ENCODE measurements at places on chromosomes 11 and 22. TPM values are rescaled to one million over a fixed set of nuclear protein-coding genes. Genes with fewer than 3 reads are reported as not detected.

DNA sequence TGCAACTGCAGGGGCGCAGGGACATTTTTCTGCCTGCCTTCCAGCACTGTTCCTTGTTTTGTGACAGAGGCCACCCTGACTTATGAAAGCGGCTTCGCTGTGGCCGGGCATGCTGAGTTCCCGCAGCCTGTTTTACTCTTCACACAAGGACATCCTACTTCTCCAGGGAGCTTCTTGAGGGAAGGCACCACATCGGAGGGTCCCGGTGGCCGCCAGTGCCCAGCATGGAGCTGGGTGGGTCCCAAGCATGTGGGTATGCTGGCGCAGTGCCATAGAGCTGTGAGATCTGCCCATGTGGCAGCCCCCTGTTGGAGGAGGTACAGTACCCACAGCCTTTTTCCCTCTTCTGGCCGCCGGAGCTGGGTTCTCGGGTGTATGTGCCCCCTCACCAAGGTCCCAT is 136.1 kb downstream of the GRIK4 start:
- peak; percentile 75 for DNase-seq

Gene B3GAT3
- 26.6 TPM for total RNA-seq

DNA sequence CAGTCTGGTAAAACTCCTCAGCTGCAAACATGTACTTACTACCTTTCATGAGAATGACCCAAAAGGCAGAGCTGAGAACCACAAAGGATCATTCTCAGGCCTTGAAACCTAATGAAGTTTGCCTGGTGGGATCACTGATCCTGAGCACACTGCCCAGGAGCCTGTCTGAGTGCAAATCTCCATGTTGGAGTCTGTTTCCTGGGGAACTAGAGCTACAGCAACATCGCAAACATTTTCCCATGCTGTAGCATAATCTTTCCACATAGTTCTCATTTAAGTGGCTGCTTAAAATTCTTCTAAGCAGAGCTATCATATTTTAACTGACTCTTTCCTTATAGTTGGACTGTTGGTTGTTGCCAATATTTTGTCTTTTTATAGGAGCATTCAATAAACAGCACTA is 58.5 kb downstream of the GUCY1A2 start:
- no peak for DNase-seq

GRCh38 chr11:47314992-47315391 is 37.5 kb downstream of the MYBPC3 start:
- DNase-seq = no peak

- no peak for DNase-seq
Measured at GRCh38 chr11:112620621-112621394, 340.4 kb upstream of the NCAM1 start.

Gene OR5B3
- not detected for total RNA-seq

GRCh38 chr22:23222793-23223568 is 42.7 kb downstream of the BCR start:
- no peak for DNase-seq

Gene MLC1
- 0.28 TPM for total RNA-seq

Gene SPECC1L
- total RNA-seq = 88.8 TPM

DNA sequence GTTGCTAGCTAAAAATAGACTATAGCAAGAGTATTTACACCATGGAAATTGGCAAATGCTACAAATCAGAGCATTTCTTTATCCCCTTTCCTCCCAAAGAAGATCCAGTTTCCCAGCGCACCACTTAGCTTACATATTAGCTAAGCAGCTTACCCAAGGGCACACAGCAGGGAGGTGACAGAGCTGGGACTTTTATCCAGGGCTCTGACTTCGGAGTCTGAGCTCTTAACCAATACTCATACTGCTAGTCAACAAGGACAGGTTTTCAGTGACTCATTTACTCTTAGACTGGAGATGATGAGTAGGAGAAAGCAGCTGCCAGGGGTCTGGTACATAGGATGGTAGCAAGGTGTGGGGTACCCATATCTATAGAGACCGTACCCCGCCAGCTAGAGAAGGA is 38.4 kb downstream of the NAV2 start:
- DNase-seq = no peak

DNA sequence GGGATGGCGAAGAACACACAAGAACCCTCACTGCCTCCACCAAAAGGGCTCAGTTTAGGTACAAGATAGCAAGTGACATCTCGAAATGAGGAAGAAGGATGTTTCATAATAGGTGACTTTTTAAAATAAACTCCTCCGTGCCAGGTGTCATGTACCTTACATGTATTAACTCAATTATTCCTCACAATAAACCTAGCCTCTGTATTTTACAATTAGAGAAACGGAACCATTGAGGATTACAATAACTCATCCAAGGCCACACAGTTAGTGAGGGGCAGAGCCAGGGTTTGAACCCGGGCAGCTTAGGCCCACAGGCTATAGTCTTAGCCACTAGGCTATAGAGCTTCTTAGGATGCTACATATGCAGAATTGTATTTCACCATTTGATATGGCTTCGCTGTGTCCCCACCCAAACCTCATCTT is 965 bp upstream of the PAMR1 start:
- DNase-seq = no peak

DNA sequence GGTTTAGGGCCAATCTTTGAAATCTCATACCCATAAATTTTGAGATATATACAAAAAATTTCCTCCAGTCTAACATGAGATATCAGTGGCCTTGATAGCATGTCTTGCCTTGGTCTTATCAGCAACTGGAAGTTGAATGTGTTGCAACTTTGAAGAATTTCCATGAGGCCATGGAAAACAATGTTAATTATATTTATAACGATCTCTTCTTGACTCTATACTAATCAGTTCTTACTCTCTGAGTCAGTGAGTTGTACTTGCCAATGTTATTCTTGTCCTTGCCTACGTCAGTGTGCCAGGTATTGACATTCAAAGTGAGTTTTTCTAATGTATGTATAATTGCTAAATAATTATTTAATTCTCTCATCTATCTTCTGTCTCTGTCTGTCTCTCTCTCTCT is 535.1 kb downstream of the KCNA4 start:
- no peak for DNase-seq

DNA sequence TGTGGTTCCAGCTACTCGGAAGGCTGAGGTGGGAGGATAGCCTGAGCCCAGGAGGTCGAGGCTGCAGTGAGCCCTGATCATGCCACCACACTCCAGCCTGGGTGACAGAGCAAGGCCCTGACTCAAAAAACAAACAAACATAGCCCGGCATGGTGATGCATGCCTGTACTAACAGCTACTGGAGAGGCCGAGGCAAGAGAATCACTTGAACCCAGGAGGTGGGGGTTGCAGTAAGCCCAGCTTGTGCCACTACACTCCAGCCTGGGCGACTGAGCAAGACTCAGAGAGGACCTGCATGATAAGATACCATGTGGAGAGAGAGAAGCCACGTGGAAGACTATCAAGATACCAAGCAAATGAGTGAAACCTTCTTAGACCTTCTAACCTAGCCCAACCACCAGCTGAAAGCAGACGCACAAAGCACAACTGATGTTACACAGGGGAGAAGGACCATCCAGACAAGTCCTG is 36.1 kb downstream of the AMBRA1 start:
- no peak for DNase-seq

DNA sequence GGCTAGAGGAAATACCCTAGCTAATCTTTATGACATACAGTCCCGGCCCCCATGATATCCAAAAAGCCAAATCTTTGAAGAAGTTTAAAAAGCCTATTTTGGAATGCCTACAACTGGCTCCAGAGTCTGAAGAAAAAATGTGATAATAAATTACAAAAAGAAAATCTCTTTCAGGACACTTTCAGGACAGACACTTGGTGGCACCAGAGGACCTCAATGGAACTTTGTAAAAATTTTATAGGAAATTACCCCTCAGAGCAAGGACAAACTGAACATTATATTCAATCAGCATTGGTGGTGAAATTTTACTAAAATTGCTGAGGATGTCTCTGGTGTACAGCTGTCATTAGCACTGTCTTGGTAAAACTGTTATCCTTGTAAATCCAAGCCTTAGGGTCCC is 81.0 kb downstream of the CCDC73 start:
- no peak for DNase-seq

DNA sequence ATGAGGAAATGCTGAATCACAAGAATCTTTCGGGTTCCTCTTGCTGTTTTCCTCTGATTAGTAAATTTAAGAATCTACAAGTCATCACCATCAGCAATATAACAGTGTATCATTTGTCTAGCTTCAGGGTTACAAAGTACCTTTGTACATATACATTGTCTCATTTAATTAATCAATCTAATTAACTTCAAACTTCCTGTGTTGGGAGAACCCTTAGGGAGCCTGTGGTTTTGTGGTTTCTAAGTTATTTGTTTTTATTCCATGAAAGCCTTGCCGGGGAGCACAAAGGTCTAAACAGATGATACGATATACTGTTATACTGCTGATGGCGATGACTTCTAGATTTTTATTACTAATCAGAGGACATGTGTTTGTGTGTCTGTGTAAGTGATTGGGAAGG is 41.0 kb downstream of the TIMP3 start:
- no peak for DNase-seq

Gene APOC3
- total RNA-seq = not detected

DNA sequence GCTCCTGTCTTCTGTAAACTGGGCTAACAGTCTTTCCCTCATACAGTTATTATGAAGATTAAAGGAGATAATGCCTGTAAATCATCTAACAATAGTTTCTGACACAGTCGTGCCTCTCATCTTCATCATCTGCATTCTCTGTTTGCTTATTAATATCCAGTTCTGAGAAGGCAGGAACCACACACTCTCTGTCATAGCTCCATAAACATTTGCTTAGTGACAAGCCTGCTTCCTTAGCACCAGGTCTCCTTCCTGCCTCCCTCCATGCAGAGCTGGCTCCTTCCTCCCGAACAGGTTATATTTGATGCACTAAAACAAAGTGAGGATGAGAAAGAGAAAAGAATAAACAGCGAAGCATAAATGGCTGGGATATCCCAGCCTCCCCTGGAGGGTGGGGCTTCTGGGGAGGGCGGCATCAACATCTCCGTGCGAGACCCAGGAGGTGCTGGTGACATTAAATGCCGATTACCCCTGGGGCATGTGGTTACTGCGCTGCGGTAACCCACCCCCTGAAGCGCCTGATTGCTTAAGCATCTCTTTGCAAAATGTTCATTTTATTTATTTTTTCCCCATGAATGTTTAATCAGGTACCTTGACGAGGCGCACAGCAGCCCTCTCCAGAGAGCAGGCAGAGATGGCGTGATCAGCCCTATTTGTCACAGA is 404.9 kb downstream of the NXPE2 start:
- no peak for DNase-seq

DNA sequence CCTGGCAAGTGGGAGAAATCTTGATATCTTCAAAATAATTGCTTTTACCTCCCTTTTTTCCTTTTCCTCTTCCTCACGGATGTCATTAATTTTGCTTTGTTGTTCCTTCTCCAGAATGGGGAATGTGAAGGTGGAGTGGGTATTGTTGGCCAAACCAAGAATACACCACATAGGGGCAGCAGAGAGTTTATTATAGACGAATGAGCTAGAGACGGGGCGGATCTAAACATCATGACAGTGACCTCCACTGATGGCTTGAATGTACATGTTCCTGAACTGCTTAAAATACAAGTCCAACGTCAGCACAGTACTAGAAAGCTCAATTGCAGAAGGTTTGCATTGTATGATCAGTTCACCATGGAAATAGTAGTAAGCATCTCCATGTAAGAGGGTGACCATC is 122.3 kb upstream of the SNX19 start:
- no peak for DNase-seq

All from posterior vena cava (tissue), 2 donors.